ENCODE measurements at places on chromosomes 1 and 21. TPM values are rescaled to one million over a fixed set of nuclear protein-coding genes. Genes with fewer than 3 reads are reported as not detected.
A peak's percentile ranks its signal among the peaks of the same experiment; 100 is the strongest.

DNA sequence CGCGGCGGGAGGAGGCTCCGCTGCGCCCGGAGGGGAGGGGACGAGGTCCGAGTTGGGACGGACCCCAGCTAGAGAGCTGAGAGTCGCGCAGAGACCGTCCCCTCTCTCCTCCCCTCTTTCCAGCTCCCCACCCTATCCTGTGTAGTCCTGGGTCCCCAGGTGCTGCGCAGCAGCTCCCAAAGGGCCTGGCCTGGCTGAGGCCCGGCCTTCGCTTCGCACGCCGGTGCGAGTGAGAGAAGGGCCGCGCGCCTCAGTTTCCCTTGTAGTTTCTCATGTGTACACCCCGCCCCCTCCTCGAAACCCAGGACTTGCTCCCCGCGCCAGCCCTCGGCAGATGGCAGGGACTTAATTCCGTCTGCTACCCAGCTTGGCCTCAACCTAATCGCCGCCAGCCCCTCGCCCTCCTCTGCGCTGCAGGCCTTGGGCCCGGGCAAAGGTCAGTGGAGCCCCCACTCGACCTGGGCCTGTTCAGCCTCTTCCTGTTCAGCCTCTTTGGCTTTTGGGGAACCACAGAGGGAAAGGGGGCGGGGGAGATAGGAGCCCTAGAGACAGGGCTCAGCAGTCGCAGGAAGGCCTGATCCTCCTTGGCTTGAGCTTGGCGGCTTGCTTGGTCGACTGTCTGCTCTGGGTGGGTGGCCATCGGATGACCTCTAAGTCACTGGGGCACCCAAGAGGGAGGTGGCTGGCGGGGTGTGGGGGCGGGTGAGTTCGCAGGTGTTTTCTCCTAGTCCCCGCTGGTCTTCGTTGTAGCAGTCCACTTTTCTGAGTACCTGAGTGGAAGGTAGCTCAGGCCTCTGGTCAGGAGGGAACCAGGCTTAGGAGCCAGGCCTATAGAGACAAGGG, 1.0 kb downstream of the ZNF687 start:
- H3K4me1 ChIP-seq, result peaks cover 4% of the 10 kb centered on the region
- no peaks in the 10 kb centered on the region for H3K27me3 ChIP-seq
- H3K4me3 ChIP-seq, result peak overlapping the region; percentile 93
- DNase-seq, result peak; percentile 79

NR5A2 gene
- 1.7 TPM for total RNA-seq

DNA sequence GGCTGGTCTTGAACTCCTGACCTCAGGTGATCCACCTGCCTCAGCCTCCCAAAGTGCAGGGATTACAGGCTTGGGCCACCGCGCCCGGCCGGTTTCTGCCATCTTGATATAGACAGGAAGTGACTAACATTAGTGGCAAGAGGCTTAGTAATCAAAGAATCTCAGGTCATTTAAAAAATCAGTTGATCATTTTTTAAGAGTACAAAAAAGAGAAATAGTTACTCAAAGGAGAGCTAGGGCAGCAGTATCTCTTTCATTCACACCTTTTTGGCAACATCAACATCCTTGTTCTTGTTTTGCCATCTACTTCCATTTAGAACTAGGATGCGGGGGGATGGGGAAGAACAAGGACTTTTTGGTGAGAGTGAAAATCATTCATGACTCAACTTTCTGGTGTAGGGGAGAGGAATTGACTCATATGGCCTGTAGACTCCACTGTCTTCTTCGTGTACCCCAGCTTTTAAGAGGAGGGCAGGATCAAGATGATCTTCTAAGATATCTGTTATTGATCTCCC, 8.8 kb downstream of the FCRLB start:
- H3K27me3 ChIP-seq, result peaks cover 61% of the 10 kb centered on the region
- no peak for DNase-seq
- H3K4me1 ChIP-seq, result peaks cover 16% of the 10 kb centered on the region
- no peak overlapping the region for H3K27ac ChIP-seq
- no peaks in the 10 kb centered on the region for H3K36me3 ChIP-seq

C1orf94 gene
- total RNA-seq, result 0.29 TPM

RPE65 gene
- not detected for total RNA-seq

GRCh38 chr1:199522338-199522737, 505.2 kb upstream of the NR5A2 start:
- no peak for DNase-seq
- no peak overlapping the region for H3K4me3 ChIP-seq
- H3K4me1 ChIP-seq, result no peaks in the 10 kb centered on the region
- no peak overlapping the region for H3K27ac ChIP-seq
- no peaks in the 10 kb centered on the region for H3K27me3 ChIP-seq
- no peaks in the 10 kb centered on the region for H3K36me3 ChIP-seq

DNA sequence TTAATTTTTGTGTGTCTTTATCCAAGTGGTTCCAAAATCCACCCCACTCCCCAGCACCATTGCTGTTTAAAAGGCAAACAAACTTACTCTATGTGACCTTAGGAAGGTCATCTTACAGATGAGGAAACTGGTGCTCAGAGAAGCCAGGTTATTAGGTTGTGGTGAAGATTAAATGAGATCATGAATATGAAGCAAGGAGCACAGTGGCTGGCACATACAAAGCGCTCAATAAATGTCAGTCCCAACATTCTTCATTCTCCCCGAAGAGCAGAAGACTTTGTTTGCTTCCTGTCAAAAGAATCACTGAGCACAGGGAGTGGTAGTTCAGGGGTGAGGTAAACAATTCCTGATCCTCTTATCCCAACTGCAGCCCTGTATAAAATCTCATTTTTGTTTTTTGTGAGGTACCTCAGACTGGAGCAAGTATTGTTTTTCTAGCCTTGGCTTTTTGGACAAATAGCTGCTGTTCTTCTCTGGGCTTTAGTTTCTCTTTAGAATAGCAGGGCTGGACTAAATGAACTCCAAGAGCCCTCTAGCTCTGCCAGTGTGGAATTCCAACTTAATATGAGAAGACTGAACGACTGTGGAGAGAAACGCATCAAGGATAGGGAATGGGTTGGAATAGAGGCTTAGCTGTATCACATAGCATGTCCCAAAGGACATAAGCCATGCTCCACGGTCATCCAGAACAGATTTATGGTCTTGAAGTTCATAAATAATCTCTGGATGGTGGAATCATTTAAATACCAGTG, 455.3 kb upstream of the USP24 start:
- no peak overlapping the region for H3K27ac ChIP-seq
- H3K36me3 ChIP-seq, result no peaks in the 10 kb centered on the region
- no peak for DNase-seq
- no peaks in the 10 kb centered on the region for H3K4me1 ChIP-seq
- no peak overlapping the region for H3K4me3 ChIP-seq

GRCh38 chr1:31145648-31146047, 80.1 kb upstream of the PUM1 start:
- DNase-seq, result no peak
- H3K4me3 ChIP-seq, result no peak overlapping the region
- no peaks in the 10 kb centered on the region for H3K27me3 ChIP-seq
- H3K36me3 ChIP-seq, result no peaks in the 10 kb centered on the region

ZNF644 gene
- total RNA-seq, result 61.0 TPM

- H3K4me3 ChIP-seq, result no peak overlapping the region
- H3K27ac ChIP-seq, result peak overlapping the region; percentile 83
- H3K4me1 ChIP-seq, result no peaks in the 10 kb centered on the region
- H3K36me3 ChIP-seq, result no peaks in the 10 kb centered on the region
Measured at GRCh38 chr21:43585924-43586413, 73.3 kb downstream of the HSF2BP start.

DNA sequence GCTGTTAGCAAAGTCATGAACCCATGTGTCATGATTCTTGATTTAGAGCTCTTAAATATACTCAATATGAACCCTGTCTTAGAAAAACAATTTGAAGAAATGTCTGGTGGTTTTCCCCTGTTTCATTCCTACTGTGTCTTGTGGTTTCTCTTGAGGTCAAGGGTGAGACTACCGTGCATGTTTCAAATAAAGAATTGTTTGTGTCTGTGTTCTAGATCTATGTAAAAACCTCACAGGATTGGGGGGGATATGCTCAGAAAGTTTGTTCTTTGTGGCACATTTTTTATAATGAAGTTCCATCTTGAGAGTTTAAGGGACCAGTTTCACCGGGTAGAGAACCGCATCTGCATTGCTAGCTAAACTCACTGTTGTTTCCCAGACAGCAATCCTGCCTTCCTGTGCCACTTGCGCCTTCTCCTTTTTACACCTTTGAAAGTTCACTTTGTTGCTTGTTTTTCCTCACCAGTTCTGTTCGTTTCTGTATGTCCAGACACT, 30.9 kb upstream of the CACYBP start:
- DNase-seq, result no peak
- peaks cover 20% of the 10 kb centered on the region for H3K4me1 ChIP-seq
- H3K27ac ChIP-seq, result no peak overlapping the region
- H3K27me3 ChIP-seq, result no peaks in the 10 kb centered on the region
- no peaks in the 10 kb centered on the region for H3K36me3 ChIP-seq
- no peak overlapping the region for H3K4me3 ChIP-seq

TFF2 gene
- total RNA-seq, result not detected

NR0B2 gene
- total RNA-seq, result not detected

GRCh38 chr1:102546251-102546650, 549.5 kb upstream of the OLFM3 start:
- H3K4me3 ChIP-seq, result no peak overlapping the region
- H3K27ac ChIP-seq, result no peak overlapping the region
- DNase-seq, result no peak
- H3K4me1 ChIP-seq, result no peaks in the 10 kb centered on the region
- H3K27me3 ChIP-seq, result no peaks in the 10 kb centered on the region

GRCh38 chr1:181659321-181659957, 176.1 kb downstream of the CACNA1E start:
- no peaks in the 10 kb centered on the region for H3K36me3 ChIP-seq
- no peak overlapping the region for H3K4me3 ChIP-seq
- H3K4me1 ChIP-seq, result peaks cover 5% of the 10 kb centered on the region
- peaks cover 50% of the 10 kb centered on the region for H3K27me3 ChIP-seq

GRCh38 chr1:204680051-204680450, 5.5 kb downstream of the LRRN2 start:
- H3K4me3 ChIP-seq, result no peak overlapping the region
- no peak for DNase-seq
- no peaks in the 10 kb centered on the region for H3K27me3 ChIP-seq

ATAD3B gene
- total RNA-seq, result 42.4 TPM

DNA sequence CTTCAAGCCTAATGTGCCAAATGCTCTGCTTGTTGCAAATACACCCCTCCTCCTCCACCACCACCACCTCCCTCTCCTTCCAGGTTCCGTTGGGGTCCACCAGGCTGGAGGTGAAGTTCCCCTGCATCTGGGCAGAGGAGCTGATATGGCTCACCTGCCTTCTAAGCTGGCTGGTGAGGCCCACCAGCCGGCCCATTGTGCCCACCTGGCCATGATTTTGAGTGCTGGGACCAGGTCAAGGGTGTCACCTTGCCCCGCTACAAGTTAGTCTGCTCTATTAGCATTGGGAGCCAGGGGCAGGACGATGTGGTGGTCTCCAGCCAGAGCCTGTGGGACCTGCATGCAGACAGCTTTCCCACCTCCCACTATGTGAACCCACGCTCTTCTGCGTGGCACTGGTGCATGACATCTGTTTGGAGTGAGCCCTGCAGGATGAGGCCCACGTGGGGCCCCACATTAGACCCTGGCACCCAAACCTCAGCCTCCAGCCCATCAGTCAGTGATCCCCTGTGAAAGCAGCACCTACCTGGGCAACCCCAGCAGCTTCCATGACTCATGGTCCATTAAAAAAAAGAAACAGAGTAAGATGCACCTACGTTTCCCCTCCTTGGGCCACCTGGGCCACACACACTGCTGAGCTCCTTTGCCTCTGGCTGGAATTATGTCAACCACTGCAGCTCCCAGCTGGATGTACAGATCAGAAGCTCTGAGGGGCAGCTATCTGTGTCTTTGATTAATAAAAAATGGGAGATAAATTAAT, 15.6 kb upstream of the CDCP2 start:
- no peaks in the 10 kb centered on the region for H3K27me3 ChIP-seq
- H3K36me3 ChIP-seq, result no peaks in the 10 kb centered on the region
- DNase-seq, result no peak
- no peak overlapping the region for H3K27ac ChIP-seq
- H3K4me1 ChIP-seq, result no peaks in the 10 kb centered on the region
- H3K4me3 ChIP-seq, result no peak overlapping the region

BMP8A gene
- total RNA-seq, result 0.75 TPM

SPRR2D gene
- total RNA-seq, result 0.42 TPM

GRCh38 chr1:236998546-236998945, 5.7 kb downstream of the MT1HL1 start:
- no peaks in the 10 kb centered on the region for H3K4me1 ChIP-seq
- H3K4me3 ChIP-seq, result no peak overlapping the region
- no peak overlapping the region for H3K27ac ChIP-seq
- DNase-seq, result no peak
- H3K36me3 ChIP-seq, result no peaks in the 10 kb centered on the region

- DNase-seq, result peak; percentile 75
- no peaks in the 10 kb centered on the region for H3K36me3 ChIP-seq
- H3K4me3 ChIP-seq, result no peak overlapping the region
- H3K27ac ChIP-seq, result no peak overlapping the region
- H3K27me3 ChIP-seq, result peaks cover 26% of the 10 kb centered on the region
- peaks cover 5% of the 10 kb centered on the region for H3K4me1 ChIP-seq
Measured at GRCh38 chr1:41358131-41359021, 2.9 kb upstream of the FOXO6 start.

DNA sequence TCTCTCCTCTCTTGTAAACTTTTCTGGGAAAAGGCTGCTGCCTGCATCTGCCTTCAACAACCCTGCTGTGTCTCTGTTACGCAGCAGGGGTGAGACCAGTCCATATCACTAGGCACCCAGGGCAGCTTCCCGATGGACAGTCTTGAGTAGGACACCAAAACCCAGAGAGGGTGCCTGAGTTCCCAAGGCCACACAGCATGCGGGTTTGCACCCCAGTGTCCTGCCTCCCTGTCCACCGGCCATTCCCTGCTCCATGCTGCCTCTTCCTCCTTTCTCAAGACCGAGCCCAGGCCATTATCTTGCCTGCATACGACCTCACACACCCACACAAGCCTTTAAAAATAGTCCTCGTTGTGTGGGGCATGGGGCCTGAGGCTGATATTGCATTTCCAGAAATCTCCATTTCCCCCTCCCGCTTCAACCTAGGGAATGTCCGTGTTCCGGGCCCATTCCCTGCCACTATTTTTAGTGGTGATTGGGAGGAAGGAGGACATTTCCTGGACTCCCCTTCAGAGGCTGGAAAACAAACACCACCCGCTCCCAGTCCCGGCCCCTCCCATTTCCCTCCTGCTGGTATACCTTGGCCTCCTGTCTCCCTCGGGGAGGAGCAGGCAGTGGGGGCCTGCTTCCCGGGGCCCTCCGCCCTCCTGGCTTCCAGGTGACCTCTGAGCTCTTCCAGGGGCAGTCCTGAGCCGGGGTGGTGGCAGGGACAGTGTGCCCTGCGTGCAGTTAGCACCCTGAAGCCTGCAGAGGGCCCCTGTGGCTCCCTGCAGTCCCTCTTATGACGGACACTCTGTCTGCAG, 132.4 kb upstream of the TMEM51 start:
- H3K27me3 ChIP-seq, result no peaks in the 10 kb centered on the region
- H3K27ac ChIP-seq, result no peak overlapping the region
- peaks cover 2% of the 10 kb centered on the region for H3K4me1 ChIP-seq

DNA sequence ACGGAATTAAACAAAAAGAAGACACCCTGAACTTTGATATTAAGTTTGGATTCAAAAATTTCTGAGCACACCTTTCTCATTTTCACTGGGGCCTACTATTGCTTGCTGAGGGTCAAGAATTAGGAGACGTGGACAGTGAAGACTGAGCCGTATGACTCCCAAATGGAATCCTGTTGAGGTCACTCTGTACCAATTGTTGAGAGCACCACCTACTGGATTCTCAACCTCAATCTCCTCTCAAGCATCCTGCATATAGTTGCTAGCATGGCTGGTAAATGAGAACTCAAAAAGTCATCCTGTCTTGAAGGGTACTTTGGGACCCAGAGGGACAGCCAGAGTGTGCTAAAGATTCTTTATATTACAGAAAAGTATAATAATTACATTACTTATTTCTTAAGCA, 20.2 kb upstream of the MTR start:
- peak; percentile 56 for DNase-seq
- H3K4me3 ChIP-seq, result no peak overlapping the region
- H3K36me3 ChIP-seq, result no peaks in the 10 kb centered on the region
- H3K4me1 ChIP-seq, result no peaks in the 10 kb centered on the region
- H3K27me3 ChIP-seq, result no peaks in the 10 kb centered on the region
